ENCODE measurements at places on chromosomes 5 and 9. TPM values are rescaled to one million over a fixed set of nuclear protein-coding genes. Genes with fewer than 3 reads are reported as not detected.

Gene FLT4
- 12.1 TPM for total RNA-seq

Gene RAB3C
- 5.8 TPM for total RNA-seq

Gene TGFBI
- total RNA-seq = 147 TPM

Gene GRIA1
- total RNA-seq = not detected

- no peak for DNase-seq
Measured at GRCh38 chr9:1505489-1505888, 455.3 kb downstream of the DMRT2 start.

GRCh38 chr5:200985-201384 is 9.7 kb downstream of the LRRC14B start:
- no peak for DNase-seq

GRCh38 chr5:4977416-4978110 is 162.6 kb upstream of the ADAMTS16 start:
- no peak for DNase-seq

All from ureter (tissue), 1 donor.